ENCODE measurements at places on chromosomes 2 and 18. TPM values are rescaled to one million over a fixed set of nuclear protein-coding genes. Genes with fewer than 3 reads are reported as not detected.

DNA sequence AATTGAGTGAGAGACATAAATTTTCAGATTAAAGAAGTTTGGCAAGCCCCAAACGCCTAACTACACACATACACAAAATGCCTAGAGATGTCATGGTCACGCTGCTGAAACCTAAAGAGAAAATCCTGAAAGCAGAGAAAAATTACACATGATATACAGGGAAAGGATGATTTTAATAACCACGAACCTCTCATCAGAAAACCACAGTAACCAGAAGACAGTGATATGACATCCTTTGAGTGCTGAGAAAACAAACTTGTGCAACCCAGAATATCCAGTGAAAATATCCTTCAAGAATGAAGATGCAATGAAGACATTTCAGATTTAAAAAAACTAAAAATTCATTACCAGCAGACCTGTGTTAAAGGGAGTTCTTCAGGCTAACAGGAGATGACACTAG, 122.4 kb upstream of the LMAN1 start:
- H3K27ac ChIP-seq = no peak overlapping the region
- peaks cover 7% of the 10 kb centered on the region for H3K4me1 ChIP-seq
- no peaks in the 10 kb centered on the region for H3K36me3 ChIP-seq
- H3K4me3 ChIP-seq = no peak overlapping the region

- no peak for DNase-seq
- H3K36me3 ChIP-seq = no peaks in the 10 kb centered on the region
- no peak overlapping the region for H3K27ac ChIP-seq
- peaks cover 3% of the 10 kb centered on the region for H3K4me1 ChIP-seq
- no peaks in the 10 kb centered on the region for H3K27me3 ChIP-seq
Measured at GRCh38 chr2:120840795-120841487, 105.3 kb downstream of the GLI2 start.

ECEL1 gene
- 3.8 TPM for total RNA-seq

DNA sequence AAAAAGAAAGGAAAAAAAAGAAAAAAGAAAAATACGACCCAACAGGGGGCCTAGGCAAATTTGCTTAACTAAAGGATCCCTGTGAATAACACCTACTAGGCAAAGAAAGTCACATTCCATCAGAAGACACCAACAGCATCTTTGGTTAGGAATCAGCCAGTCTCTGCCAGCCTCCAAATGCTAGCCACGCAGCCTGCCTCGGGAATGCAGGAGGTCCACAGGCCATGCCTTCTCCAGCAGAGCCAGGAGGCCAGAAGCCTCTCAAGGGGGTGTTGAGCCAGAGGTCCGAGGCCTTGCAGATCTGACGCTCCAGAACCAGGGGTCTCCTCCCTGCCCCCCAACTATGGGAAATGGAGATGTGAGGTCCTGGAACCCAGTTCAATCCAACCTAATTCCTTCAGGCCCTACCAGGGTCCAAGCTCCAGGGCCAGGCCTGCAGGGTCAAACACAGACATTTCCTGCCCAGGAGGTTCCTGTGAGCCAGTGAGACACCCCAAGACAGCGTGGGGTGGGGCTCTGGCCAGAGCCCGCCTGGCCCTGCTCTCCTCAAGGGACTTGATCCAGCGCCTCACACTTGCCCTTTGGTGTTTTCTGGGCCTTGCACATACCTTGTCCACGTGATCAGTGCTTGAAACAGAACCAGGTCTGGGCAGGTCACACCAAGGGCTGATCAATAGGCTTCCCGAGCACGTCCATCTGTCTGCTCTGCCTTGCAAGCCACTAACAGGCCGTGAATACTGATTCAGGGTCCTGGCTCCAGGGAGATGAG, 289.6 kb upstream of the ID2 start:
- H3K36me3 ChIP-seq = no peaks in the 10 kb centered on the region
- H3K27me3 ChIP-seq = peaks cover 5% of the 10 kb centered on the region
- no peak overlapping the region for H3K4me3 ChIP-seq
- no peak overlapping the region for H3K27ac ChIP-seq
- DNase-seq = peak; percentile 31
- H3K4me1 ChIP-seq = peaks cover 11% of the 10 kb centered on the region

GCG gene
- not detected for total RNA-seq

DNA sequence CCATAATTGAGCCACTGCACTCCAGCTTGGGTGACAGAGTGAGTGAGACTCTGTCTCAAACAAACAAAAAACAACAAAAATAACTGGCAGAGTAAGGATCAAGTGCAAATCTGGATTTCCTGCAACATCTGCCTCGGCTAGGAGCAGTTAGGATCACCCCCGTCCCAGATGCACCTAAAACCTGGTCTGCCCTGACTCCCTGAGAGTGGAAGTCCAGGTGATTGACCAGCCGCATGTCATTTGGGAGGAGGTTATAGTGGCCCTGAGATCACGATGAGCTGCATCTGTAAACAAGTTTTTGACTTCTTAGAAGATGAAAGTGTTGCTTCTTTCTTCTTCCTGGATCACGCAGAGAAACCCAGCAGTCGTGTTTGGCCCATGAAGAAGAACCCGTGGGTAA, 5.0 kb upstream of the ESPNL start:
- no peak overlapping the region for H3K4me3 ChIP-seq
- peaks cover 7% of the 10 kb centered on the region for H3K4me1 ChIP-seq
- no peak overlapping the region for H3K27ac ChIP-seq
- no peaks in the 10 kb centered on the region for H3K27me3 ChIP-seq

All from neural progenitor cell (in vitro differentiated cells).